ENCODE measurements at places on chromosomes 13 and 19.

DNA sequence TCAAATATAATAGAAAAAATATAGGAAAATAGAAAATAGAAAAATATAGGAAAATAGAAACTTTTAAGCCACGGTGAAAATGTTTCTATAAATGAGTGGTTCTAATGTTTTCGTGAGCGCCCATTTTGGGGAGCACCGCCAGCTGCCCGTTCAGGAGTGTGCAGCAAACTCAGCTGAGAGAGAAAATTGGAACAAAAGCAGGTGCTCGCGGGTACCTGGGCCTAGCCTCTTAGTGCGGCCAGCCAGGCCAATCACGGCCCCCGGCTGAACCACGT, 204 bp upstream of the PDX1 start:
- no peak for DNase-seq

DNA sequence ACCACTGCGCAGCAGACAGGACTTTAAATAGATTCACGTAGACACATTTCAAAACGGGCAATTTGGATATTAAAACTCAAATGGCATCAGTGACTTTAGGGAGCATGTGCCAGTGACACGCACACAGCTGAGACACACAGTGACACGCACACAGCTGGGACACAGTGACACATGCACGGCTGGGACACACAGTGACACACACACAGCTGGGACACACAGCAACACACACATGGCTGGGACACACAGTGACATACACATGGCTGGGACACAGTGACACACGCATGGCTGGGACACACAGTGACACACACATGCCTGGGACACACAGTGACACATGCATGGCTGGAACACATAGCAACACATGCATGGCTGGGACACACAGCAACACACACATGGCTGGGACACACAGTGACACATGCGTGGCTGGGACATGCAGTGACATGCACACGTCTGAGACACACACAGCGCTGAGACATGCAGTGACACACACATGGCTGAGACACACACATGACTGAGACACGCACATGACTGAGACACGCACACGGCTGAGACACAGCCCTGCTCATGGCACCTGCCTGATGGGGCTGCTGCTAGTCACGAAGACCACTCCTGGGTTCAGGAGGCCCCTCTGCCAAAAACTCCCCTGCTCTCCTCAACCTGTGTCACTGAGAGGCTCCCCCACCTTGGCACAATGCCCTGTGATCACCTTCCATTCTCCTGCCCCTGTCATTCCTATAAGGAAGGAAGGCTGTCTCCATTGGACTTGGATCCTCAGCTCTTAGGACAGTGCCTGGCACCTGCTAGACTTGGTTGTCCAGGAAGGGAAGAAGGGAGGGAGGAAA, 52.5 kb downstream of the SOX1 start:
- DNase-seq = no peak

DNA sequence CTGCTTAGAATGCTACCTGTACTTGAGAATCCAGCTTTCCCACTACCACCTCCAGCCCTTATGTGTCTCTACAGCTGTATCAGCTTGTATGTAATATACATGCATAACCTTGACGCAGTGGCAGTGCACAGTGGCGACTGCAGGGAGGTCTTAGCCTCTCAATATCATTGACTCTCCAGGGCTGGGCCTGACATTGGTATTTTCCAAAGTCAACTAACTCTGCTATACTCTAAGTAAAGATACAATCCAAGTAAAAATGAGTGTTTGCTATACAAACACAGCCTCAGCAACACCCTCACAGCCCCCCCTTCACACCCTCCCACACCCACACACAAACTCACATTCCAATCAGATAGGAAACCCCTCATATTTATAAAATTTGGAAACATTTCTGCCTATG, 6.7 kb upstream of the UBL3 start:
- DNase-seq = no peak

- DNase-seq = no peak
Measured at GRCh38 chr19:55530996-55531395, 5.9 kb downstream of the SBK2 start.

GRCh38 chr13:98222816-98223215, 45.7 kb upstream of the RNF113B start:
- DNase-seq = no peak

- peak; percentile 81 for DNase-seq
Measured at GRCh38 chr19:54430306-54431254, 15.3 kb downstream of the TTYH1 start.

DNA sequence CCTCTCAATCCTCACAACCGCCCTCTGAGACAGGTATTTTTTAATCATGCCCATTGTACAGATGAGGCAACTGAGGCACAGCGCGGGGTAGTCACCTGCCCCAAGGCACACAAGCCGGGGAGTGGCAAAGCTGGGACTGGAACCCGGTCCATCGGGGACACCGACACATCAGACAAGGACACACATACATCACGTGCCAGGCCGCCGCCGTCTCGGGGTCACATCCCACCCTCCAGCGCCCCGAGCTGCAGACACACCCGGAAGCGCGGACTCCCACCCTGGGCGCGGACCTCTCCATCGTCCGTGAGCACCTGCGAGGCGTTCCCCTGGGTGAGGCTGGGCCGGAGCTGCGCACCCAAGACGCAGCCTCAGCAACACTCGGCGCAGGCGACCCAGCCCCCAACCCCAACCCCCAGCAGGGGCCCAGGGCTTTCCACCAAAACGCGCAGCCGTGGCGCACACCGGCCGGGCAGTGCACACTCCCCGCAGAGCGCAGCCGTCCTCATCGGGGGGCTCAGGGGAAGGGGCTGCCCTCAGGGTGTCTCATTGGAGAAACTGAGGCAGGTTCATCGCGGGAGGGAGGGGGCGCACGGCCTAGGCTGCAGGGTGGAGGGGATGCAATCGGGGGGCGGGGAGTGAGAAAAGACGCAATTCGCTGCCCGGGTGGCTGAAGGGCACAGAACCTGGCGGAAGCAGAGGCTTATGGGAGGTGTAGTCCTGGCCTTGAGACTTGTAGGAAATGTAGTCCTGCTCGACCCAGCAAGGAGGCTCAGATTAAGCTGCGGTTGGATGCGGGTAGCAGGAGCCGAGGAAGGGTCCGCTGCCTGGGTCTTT, 1.9 kb upstream of the LMTK3 start:
- peak; percentile 91 for DNase-seq

DNA sequence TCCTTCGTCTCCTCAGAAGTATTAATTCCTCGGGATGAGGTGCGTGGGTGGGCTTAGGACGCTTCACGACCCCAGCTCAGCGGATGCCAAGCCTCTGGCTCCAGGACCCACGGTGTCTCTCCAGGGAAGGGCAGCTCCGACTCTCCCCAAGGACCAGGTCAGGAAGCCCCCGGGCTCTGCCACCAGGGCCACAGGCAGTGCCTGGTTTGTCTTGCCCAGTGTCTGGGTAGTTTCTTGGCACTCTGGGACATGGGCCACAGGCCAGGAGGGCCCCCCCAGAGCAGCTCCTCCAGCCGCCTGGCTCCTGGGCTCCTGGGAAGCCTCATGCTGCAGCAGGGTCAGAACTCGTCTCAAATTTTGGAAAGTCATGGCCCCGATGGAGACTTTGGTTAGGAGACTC, 2.5 kb downstream of the PROZ start:
- no peak for DNase-seq

GRCh38 chr13:46206143-46206542, 5.6 kb upstream of the LRRC63 start:
- no peak for DNase-seq

GRCh38 chr13:113928685-113929627, 44.9 kb downstream of the C13orf46 start:
- no peak for DNase-seq

DNA sequence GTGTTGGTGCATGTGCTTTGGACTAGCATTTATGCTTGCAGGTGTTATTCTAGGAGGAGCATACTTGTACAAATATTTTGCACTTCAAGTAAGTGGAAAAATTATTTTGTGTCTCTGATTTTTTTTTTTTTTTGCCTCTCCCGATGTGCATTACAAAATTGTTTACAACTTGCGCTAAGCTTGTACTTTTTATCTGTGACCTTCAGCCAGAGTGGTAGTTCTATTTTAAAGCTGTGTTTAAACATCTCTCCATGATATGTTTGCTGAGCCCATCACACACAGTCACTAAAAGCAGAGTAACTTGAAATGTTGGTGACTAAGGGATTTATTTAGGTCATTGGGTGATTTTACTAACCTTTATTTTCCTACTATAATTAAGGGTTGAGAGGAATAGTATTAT, 20.8 kb downstream of the ITM2B start:
- no peak for DNase-seq

GRCh38 chr13:33918199-33918932, 100.4 kb downstream of the RFC3 start:
- no peak for DNase-seq

DNA sequence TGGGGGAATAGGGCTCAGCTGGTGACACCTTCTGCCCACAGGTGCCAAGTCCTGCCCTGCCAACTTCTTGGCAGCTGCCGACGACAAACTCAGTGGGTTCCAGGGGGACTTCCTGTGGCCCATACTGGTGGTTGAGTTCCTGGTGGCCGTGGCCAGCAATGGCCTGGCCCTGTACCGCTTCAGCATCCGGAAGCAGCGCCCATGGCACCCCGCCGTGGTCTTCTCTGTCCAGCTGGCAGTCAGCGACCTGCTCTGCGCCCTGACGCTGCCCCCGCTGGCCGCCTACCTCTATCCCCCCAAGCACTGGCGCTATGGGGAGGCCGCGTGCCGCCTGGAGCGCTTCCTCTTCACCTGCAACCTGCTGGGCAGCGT, 2.1 kb downstream of the P2RY11 start:
- DNase-seq = no peak

- peak; percentile 73 for DNase-seq
Measured at GRCh38 chr19:3440082-3440481, 40.2 kb downstream of the SMIM24 start.

DNA sequence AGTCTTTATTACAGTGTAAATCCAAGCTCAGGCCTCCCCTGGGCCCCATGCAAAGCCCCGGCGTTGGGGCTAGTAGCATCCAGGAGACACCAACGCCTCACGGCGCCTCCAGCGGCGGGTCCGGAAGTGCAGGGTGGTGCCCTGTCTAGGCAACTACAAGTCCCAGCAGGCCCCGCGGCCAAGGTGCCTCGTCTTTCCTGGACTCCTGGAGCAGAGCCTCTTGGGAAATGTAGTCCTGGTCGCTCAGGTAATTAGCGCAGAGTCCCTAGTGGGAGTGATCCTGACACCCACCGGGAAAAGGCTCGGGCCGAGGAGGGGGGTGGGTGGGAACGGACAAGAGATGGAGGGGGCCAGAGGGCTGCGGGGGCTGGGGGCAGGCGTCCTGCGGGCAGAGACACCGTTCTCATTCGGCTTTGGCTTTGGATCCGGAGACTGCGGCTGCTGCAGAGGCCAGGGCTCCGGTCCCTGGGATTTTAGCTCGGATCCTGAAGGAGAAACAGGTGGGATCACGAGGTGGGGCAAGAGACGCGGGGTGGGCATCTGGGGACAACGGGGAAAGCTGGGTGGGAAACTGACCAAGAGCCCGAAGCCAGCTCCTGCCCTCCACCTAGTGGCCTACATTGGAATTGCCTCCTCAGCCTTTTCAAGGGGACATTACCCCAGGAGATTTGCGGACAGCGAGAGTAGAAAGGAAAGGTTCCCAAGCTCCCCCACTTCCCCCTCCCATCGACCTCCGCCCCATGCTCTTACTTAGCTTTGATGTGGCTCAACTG, 11.4 kb downstream of the RTN2 start:
- DNase-seq = peak; percentile 89

GRCh38 chr13:83057119-83057518, 825.2 kb downstream of the SLITRK1 start:
- no peak for DNase-seq

DNA sequence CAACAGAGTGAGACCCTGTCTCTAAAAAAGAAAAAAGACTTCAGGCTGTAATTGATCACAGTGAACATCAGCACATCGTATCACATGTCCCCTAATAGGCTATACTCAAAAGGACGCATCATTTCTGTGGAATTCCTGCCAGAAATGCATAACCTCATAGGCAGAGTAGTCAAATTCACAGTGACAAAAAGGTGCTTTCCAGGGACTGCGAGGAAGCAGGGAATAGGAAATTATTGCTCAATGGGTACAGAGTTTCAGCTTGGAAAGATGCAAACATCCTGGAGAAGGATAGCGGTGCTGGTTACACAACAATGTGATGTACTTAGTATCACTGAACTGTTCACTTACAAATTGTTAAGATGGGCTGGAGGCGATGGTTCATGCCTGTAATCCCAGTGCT, 41.1 kb upstream of the MRI1 start:
- DNase-seq = no peak

DNA sequence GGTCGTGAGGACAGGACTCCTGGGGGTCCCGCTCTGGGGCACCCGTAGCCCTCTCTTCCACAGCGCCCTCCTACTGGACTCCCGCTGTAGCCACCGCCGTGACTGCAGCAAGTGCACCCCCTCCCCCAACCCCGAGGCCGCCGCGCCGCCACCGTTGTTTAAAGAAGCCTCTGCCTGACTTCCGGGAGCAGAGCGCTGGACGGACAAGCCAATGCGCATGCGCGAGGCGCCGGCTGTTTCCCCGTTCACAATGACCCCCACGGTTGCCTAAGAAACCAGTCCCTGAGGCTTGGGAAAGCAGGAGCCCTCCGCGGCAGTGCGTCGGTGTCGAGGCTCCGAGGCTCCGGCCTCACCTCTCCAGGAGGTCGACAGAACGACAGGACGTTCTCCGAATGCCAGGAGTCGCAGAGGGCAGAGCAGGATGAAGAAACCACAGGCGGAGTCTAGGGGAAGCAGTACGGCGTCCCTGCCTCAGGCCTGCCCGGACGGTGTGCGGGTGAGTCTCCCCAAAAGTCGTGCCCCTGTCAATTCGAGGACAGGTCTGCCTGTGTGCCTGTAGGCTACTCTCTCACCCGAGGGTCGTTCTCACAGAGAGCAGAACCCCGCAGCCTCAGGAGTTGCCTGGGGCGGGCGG, 70.5 kb upstream of the ZNF420 start:
- DNase-seq = no peak

DNA sequence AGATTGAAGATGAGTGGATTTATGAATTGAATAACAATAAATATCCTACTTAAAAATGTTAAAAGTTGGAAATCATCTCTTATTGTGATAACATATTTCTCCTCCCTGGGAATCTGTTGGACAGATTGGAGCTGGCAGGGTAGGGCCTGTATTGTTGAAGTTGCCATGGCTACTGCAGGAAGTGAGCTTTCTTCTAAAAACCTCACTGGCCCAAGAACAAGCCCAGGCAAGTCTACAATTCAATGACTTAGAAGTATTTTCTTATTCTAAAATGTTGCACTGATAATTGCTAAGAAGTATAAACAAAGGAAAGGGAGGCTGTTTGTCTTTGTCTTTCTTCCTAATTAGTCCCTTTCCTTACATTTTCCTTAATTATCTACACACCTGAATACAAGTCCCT, 112.1 kb downstream of the DLEU7 start:
- peak; percentile 58 for DNase-seq

GRCh38 chr13:74575729-74576125, 441.5 kb upstream of the KLF12 start:
- no peak for DNase-seq

- DNase-seq = no peak
Measured at GRCh38 chr19:4238831-4239230, 8.0 kb upstream of the YJU2 start.

GRCh38 chr13:101838323-101838722, 385.8 kb downstream of the ITGBL1 start:
- no peak for DNase-seq

- DNase-seq = peak; percentile 26
Measured at GRCh38 chr19:15264061-15264932, 32.0 kb upstream of the EPHX3 start.

All from HAP-1 (cell line).